RKO (cell line): ENCODE measurements at places on chromosomes 11 and 22.

DNA sequence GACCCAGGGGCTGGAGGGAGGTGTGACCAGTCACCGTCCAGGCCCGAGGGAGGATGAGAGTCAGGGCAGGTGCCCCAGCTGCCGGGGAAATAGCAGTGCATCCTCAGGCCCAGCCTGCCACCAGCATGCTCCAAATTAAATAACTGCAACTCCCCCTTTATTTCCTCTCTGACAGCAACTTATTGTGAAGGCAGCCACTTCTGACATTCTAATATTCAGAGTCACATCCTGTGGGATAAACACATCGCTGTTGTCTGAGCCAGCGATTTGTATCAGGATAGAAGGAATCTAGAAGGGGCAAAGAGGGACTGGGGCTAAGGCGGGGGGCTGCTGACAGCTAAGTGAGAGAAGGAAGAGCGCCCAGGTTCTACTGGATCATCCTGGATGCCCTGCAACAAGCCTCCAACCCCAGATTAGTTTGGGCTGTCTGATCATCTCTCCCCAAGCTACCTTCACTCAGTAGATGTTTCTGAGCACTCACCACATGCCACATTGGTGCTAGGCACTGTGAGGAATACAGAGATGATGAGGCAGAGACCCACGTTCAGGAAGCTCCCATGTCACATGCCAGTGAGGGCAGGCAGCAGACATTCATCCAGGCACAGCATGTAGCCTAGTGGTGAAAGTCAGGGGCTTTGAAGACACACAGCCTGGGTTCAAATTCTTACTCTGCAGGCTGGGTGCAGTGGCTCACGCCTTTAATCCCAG lies 214.1 kb downstream of the BUD13 start:
- peak; percentile 59 for DNase-seq

GRCh38 chr11:2825261-2825888 lies 60.2 kb downstream of the CDKN1C start:
- no peak for DNase-seq

DNA sequence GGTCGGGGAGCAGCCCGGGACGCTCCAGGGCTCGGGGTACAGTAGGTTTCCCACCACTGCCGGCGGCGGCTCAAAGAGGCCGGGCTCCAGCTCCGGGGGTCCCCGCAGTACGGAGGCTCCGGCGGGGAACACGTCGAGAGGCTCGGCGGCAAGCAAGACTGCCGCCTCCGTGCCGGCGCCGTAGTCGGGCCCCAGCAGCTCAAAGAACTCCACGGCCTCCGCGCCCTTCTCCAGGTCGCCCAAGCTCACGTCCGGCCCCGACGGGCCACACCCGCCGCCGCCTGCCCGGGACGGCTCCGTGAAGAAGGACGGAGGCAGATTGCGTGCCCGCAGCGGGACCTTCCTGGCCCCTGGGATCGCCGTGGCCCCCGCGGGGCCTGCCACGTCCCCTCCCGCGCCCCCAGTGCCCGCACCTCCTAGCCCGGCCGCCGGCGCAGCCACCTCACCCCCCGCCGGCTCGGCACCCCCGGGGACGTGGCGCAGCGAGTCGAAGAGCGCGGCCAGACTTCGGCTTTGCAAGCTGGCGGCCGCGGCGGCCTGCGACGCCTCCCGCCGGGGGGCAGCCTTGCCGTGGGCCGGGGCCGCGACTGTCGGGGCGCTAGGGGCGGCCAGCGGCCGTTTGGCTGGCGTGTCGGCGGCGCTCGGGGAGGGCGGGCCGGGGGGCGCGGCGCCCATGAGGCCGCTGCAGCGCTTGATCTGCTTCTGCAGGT lies 775 bp downstream of the FAM181B start:
- DNase-seq, result no peak

- DNase-seq, result no peak
Observed at GRCh38 chr11:6587360-6587953, 16.0 kb downstream of the RRP8 start.

DNA sequence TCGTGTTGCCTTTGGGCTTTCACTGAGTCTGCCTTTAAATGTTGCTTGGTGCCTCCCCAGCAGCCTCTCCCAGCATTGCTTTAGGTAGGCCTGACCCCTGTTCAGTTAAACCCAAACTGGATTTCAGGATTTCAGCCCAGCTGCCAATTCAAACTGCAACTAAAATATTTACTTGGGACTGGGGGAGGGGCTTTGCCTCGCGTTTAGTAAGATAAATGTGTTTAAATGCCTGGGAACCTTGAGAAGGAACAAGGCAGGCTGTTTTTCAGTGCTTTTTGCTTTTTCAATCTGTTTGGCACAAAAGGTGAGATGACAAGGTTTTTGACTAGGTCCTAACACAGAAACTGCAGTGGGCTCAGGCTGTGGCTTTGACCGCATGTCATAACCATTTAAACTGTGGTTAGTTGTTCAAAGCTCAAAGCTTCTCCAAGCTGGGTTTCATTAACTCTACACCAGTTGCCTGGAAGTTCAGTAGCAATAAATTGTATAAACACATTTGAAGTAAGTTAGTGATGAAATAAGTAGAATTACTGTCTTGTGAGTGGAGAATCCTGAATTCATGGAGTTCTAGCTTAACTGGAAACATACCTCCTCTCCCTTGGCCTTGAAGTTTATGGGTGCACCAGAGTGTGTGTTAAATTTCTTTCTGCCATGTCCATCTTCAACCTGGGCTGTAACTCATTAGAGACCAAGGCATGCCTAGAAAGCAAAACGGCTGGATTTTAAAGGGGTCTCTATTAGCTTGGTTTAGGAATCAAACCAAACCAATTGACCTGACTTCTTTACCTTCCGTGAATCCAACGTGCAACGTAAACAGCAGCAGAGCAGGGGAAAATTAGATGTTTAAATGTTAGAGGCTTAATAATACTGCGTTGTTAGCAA lies 3.6 kb downstream of the PKNOX2 start:
- no peak for DNase-seq

DNA sequence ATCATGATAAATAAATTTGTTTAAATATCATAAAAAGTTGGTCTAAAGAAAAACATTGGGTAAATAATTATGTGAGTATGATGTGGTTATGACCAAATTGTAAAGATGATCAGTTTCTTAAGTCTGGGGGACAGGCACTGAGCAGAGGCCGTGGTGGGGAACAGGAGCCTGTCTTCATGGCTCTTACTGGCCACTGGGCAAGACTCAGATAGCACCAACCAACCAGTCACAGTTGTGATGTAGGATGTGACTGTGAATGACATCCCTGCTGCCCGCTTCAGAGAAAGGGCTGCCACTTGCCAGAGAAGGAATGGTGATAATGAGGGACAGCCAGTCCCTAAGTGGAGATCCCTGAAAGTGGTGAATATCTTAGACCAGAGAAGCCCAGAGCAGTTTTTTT lies 7.0 kb downstream of the PTPRJ start:
- no peak for DNase-seq

DNA sequence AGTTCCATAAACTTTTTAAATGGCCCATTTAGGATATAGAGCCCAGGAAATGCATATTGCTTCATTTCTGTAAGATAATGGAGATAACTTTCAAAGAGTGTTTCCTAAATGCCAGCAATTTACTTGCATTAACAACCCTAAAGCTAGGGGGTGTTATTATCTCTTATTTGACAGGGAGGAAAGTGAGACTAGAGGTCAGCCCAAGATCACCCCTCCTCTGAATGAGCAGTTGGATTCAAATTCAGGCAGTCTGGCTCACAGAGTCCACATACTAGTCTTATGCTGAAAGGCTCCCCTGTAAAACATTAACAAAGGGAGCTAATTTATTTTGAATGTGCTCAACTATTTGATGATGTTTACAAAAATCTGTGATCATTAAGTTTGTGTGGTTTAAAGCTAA lies 49.9 kb upstream of the TRIM77 start:
- DNase-seq, result peak; percentile 2

- DNase-seq, result no peak
Observed at GRCh38 chr11:56916587-56916986, 72.1 kb upstream of the OR5AK2 start.

DNA sequence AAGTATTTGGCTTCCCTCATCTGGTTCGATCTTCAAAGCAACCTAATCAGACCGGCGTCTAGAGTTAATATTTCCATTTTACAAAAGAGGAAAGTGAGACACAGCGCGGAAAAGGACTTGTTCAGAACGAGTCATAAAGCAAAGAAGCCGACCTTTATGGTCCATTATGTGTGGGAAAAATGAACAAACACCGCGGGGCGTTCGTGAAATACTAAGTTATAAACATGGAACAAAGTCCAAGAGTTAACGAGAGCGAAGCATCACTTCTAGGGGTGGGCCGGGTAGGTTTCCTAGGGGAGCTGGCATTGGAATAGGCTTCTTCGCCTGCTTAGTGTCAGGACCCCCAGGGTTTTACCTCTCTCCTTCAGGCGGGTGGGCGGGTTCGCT lies 575 bp downstream of the DUSP18 start:
- DNase-seq, result peak; percentile 22

- DNase-seq, result peak; percentile 33
Observed at GRCh38 chr11:119641983-119642745, 86.8 kb downstream of the NECTIN1 start.

GRCh38 chr11:93118276-93118675 lies 79.5 kb downstream of the SLC36A4 start:
- no peak for DNase-seq

DNA sequence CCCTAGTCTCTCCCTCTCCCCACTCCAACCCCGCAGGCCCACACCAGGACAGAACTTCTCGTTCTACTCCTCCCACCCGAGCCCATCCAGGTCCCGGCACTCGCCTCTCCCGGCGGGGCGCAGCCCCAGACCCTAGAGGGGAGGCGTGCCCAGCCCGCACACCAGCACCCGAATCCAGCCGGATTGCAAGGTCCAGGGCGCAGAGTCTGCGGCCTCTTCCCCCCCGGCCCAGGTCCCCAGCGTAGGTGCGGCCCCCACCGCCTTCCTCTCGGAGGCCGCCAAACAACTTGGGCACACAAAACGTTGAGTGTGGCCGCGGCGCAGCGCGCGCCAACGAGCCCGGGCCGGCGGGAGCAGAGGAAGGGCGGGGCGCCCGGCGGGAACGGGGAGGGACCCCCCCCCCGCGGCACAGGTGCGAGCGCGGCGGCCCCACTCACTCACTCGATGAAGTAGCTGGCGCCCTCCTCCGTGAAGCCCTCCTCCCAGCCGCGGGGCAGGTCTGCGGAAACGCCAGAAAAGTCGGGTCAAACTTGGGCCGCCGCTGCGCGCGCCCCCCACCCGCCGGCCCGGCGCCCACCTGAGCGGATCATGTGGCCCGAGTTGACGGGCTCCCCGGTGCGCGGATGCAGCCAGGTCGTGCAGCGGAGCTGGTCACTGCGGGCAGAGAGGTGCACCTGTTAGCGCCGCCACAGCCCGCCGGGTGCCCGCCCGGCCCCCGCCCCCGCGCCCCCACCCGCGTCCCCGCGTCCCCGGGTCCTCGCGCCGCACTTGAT lies 480 bp downstream of the PLEKHA7 start:
- DNase-seq, result no peak

GRCh38 chr11:102453302-102453695 lies 734 bp upstream of the TMEM123 start:
- DNase-seq, result peak; percentile 43

DNA sequence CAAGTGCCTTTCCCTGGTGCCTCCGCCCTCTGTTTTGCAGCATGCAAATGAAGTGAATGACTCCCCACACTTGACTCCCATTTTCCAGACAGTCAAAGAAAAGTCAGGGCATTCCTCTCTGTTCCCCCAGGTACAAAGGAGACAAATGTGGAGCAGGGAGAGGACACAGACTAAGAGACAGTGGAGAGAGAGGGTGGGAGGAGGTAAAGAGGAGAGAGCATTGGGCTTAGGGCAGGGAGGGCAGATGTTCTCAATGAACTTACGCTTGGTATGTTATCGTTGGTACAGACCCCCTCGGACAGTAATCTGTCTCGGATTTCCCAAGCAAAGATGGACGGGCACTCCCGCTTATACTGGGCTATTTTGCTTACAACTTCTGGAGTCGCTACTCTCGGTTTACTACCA lies 9.8 kb downstream of the PAX6 start:
- DNase-seq, result no peak

- no peak for DNase-seq
Observed at GRCh38 chr11:128615076-128615475, 27.7 kb upstream of the ETS1 start.

GRCh38 chr11:128496249-128496648 lies 91.1 kb downstream of the ETS1 start:
- DNase-seq, result no peak

DNA sequence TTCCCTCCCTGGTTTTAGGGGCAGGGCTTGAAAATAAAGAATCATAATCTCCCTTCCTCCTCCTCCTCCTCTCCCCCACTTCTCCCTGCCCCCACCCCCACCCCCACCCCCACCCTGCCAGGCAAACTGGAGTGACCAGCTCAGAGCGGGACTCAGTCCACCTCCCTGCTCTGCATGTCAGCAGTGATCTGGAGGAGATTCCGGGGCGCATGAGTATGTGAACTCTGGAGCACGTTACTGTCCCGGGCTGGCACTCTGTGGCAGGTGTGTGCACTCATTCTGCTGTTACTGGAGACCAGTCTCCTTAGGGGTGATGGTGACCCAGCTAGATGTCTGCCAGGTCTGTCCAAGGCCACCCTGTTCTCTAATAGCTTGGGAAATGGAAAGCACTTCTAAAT lies 33.9 kb downstream of the MARK2 start:
- DNase-seq, result no peak

DNA sequence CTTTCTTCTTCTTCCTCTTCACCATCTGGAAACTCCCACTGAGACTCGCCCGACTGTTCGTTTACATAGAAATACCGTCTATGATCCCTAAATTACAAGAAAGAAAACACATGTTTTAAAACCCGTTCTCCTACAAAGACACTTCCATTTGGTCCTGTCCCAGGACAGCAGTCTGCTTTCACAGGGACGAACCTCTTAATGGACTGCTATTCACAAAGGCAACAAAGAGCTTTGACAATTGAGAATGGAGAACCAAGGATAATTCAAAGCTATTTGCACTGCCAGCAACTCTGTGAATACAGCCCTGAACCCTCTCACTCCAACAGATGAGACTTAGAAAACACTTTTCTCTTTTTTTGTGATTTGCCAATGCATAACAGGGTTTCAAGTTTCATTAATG lies 16.3 kb upstream of the AGBL2 start:
- no peak for DNase-seq

DNA sequence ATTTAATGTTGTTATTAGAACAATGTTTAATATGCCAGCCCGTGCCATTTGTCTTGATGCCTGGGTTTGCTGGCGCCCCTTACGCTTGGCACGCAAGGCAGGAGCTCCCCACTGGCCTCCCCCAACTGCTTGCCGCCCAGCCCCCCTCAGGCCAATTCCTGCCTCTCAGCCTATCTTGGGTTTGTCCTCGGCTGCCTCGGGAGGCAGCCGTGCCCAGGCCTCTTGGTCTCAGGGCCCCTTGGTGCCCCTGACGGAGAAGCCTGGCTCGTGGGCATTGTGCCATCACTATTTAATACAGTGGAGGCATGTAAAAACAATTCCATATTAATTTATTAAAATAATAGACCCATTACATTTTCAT lies 119.8 kb downstream of the KCNQ1OT1 start:
- DNase-seq, result no peak

GRCh38 chr11:100133114-100133513 lies 554.0 kb upstream of the ARHGAP42 start:
- DNase-seq, result no peak

GRCh38 chr22:23831781-23832180 lies 7.0 kb downstream of the DERL3 start:
- DNase-seq, result no peak

GRCh38 chr11:66089067-66089466 lies 19.0 kb downstream of the PACS1 start:
- DNase-seq, result no peak

GRCh38 chr11:69801513-69802335 lies 17.5 kb downstream of the FGF3 start:
- no peak for DNase-seq
